ENCODE measurements at places on chromosomes 16 and 17. TPM values are rescaled to one million over a fixed set of nuclear protein-coding genes. Genes with fewer than 3 reads are reported as not detected.

- DNase-seq: no peak
These were observed 37.8 kb upstream of the KDM8 start for GRCh38 chr16:27165576-27165975.

DNA sequence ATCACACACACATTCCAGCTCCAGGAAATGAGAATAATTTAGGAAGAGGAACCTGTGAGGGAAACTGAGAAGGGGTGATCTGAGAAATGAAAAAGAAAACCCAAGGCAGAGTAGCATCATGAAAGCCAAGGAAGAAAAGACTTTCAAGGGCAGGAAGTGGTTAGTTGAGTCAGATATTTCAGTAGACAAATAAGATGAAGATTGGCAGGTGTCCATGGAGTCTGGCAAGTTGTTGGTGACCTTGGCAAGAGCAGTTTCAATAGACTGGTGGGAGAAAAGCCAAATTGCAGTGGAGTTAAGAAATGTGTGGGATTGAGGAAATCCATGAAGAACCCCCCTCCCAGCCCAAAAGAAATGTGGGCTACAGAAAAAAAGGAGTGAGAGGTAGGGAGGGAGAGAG, 10.7 kb downstream of the GNAO1 start:
- no peak for DNase-seq

DNA sequence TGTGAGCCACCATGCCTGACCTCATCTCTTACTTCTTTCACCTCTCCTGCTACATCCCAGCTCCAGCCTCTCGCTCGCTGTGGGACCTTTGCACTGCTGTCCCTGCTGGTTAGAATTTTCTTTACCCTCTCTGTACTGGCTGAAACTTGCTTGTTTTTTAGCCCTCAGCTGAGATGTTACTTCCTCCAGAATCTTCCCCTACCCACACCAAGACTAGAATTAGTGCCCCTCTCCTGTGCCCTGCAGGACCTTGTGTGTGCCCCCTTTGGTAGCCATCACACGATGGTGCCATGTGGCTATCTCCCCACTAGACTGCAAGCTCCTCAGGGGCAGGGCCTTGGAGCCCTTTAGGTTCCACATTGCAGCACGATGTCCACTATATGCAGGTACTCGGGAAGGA, 84.1 kb downstream of the AIPL1 start:
- no peak for DNase-seq

DNA sequence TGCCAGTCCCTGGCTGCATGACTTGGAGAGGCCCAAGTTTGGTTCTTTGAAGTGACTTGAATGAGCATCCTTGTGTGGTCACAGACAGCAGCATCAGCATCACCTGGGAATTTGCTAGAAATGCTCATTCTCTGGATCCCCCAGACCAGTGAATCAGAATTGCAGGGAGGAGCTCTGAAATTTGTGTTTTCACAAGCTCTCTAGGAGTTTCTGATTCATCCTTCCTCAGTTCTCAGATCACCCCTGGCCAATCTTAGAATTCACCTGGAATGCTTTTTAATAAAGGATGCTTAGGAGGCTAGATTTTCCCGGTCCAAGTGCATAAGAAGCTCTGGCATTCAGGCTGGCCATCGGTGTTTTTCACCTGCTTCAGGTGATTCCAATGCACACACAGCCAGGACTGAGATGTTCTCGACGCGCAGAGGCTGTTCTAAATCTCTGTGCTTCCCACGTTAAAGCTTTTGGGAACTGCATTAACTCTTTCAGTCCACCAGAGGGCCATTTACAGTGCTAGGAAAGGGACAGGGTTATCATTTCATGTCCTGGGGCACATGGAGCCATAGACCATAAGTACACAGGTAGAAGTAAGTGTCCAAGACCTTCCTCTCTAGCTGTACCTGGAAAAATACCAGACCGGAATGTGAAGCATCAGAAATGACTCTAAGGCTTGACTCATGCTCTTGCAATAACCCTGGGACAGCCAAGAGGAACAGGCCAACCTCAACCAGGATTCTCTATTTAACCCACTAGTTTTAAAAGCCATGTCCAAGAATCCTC, 85.7 kb upstream of the XYLT1 start:
- DNase-seq: no peak

- DNase-seq: no peak
These were observed 2.4 kb downstream of the HLF start for GRCh38 chr17:55266958-55267688.

Gene SDK2
- 1.6 TPM for total RNA-seq

Gene ATAD5
- 2.8 TPM for total RNA-seq

Gene RAPGEFL1
- total RNA-seq: 3.4 TPM

Gene PTX4
- not detected for total RNA-seq

Gene CSH1
- not detected for total RNA-seq

Gene PRSS33
- not detected for total RNA-seq

Measured in kidney epithelial cell (primary cell).